Body of pancreas (tissue), 4 donors: ENCODE measurements at places on chromosomes 12 and 14. TPM values are rescaled to one million over a fixed set of nuclear protein-coding genes. Genes with fewer than 3 reads are reported as not detected.

- no peak for DNase-seq
Observed at GRCh38 chr12:121582583-121583333, 1.9 kb upstream of the KDM2B start.

DNA sequence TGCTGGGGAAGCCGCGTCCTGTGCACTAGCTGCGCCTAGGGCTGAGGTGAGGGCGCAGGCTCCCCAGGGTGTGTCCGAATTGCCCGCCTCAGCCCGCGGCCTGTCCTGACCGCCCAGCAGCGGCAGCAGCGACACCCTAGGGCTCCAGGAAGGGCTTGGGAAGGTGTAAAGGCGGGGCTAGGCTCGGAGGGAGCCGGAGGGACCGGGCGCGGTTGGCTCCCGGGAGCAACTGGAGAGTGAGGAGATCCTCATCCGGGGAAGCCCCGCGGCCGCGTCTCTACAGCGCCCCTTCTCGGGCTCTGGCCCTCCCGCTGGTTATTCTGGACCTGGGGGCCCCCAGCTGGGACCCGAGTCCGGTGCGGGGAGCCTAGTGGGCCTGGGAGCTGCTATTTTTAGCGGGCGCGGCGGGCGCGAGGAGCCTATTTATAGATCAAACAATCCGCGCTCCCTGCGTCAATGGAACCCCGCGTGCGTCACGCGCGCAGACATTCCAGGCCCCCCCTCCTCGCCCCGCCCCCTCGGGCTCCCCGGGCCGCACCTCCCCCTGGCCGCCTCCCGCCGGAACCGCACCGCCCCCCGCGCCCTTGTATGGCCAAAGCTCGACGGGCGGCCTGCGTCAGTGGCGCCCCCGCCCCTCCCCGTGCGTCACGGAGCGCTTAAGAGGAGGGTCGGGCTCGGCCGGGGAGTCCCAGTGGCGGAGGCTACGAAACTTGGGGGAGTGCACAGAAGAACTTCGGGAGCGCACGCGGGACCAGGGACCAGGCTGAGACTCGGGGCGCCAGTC, at the start of gene NR4A1:
NR4A1 (plus strand) TSS at position 685 of the 784 bp plus-strand sequence. CDS start 2,887 bp downstream, outside the sequence.
- DNase-seq = peak; percentile 97

The CPNE8 gene
- 9.6 TPM for total RNA-seq

The NXPH4 gene
- total RNA-seq = 4.6 TPM

The HEATR5A gene
- 24.1 TPM for total RNA-seq

The TESPA1 gene
- not detected for total RNA-seq

- DNase-seq = no peak
Observed at GRCh38 chr12:126663304-126664094, 1598.3 kb downstream of the AACS start.

DNA sequence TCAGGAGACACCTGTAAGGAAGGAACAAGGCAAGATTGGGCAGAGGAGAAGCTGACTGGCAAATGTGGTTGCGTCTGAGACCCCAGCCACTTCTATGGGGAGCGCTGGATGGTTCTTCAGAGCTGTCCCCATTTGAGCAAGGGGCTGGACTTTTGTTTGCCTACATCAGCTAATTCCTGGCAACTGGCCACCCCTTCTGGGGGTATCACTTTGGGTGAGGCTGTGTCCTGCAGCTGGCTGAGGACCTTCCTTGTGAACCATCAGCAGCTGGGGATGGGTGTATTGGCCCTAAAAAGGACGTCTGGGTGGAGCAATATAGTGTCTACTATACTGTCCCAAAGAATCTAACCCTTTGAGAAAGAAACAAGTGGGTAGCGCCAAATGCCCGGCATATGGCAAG, 23.6 kb downstream of the PPFIBP1 start:
- no peak for DNase-seq

- DNase-seq = no peak
Observed at GRCh38 chr12:66497008-66497897, 181.6 kb downstream of the GRIP1 start.

The KRT1 gene
- total RNA-seq = not detected

DNA sequence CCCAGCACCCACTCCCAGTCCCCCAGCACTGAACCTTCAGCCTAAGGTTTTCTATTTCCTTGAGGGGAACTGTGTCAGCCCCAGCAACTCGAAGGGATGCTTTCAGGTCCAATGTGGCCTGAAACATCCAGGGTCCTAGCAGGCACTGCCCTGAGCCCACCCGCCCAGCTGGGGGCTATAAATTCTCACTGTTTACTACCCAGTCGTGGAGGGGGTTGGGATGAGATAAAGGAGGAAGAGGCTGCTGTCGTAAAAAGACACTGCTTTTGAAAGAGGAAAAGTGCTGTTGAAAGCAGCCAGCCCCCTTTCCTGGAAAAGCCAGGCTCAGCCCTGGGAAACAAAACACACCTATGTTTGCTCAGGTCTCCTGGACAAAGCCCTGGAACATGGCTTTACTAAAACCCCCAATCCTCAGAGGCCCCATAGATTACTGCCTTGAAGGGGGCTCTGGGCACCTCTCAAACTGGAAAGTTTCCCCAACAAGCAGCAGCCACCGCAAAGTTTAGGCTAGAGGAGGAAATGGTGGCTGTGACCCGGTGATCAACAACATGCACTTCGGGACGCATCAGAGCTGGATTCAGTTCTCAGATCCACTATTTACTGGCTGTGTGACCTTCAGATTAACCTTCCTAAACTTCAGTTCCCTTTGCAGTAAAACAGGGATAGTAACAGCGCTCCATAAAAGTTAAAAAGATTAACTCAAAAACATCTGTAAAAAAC, 51.0 kb downstream of the ACTN1 start:
- DNase-seq = no peak

DNA sequence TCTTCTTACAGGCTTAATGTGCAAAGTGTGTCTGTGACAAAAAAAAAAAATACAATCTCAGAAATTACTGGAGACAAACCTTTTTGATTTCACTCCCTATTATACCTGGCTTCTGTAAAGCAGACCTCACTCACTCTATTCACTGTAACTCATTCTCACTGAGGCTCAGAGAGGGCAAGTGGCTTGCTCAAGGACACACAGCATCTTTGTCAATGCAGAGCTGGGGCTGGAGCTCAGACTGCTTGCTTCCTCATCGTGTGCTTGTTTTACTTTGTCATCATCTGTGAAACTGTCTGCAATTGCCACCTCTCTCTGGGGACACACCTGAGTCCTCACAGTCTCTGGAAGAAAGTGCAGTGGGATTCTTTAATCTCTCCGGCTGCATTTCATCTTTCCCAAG, 120.0 kb downstream of the PTPN11 start:
- DNase-seq = no peak

DNA sequence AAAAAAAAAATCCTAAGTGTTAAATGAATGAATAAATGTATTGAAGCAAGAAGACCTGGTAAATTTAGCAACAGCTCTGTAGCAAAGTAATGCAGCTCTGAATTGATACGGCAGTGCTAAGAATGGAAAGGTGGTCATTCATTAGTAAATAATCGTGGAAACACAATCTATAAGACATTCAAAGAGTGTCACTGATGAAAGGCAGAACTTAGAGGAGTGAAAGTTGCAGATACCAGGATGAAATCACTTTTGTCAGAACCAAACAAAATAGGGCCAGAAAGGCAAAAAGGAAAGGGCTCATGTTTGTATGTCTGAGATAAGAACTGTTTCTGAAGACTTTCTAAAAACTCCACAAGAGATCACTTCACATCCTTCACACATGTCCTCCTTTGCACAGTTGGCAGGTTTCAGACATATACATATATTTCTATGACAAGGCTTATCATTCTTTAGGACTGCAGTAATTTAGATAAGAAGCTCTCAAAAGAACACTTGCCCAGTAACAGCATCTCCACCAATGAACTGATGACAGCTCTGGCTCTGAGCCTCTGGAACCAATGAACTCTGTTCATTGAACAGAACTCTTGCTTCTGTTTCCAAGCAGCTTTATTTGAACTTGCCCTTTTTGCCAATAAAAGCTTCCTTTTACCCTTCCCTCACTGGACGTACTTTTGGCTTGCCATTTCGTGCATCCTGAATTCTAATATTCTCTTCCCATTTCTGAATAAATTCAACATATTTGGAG, 4.2 kb upstream of the LRR1 start:
- peak; percentile 54 for DNase-seq

DNA sequence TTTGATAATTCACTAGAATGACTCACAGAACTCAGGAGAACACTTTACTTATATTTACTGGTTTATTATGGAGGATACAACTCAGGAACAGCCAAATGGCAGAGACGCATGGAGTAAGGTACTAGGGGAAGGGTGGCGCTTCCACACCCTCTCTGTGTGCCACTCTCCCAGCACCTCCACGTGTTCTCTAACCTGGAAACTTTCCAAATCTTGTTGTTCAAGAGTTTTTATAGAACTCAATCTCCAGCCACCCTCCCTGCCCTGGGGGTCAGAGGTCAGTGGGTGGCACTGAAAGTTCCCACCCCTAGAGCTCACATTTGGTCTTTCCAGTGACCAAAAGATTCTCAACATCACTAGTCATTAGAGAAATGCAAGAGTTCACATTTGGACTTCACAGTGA, 13.2 kb downstream of the TRIM9 start:
- no peak for DNase-seq

The CLEC1B gene
- not detected for total RNA-seq

The ADAM21 gene
- total RNA-seq = not detected

DNA sequence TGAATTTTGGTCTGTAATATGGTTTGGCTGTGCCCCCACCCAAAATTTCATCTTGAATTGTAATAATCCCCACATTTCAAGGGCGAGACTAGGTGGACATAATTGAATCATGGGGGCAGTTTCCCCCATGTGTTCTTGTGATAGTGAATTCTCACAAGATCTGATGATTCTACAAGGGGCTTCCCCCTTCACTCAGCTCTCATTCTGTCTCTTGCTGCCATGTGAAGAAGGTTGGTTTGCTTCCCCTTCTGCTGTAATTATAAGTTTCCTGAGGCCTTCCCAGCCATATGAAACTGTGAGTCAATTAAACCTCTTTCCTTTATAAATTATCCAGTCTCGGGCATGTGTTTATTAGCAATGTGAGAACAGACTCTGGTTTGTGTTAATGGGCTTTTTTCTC, 5.9 kb downstream of the LRRC9 start:
- no peak for DNase-seq

The GRIP1 gene
- total RNA-seq = 17.8 TPM

GRCh38 chr12:12482959-12483358, 79.7 kb downstream of the DUSP16 start:
- DNase-seq = no peak

The KCNH3 gene
- total RNA-seq = 1.6 TPM

- DNase-seq = no peak
Observed at GRCh38 chr14:68576031-68576430, 216.8 kb downstream of the ZFP36L1 start.

The KLRG1 gene
- total RNA-seq = 0.99 TPM

DNA sequence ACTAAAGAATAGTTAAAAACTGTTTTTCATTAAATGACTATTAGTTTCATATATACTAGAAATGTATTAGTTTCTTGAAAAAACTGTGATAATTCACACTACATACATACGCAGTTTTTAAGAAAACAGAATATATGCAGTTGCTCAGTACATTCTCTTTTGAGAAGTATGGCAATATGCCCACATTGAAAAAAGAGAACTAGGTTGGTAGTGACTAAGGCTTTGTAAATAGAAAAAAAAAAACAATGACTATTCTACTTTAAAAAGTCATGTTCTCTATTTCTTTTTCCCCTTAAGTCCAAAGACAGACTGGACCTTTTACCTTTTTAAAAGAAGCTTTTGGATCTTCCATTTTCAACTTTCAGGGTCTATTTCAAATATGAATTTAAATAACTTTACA, 25.0 kb downstream of the SNX6 start:
- DNase-seq = no peak

- DNase-seq = peak; percentile 81
Observed at GRCh38 chr12:26153421-26154154, 28.8 kb upstream of the BHLHE41 start.

- no peak for DNase-seq
Observed at GRCh38 chr12:85531341-85531740, 251.3 kb downstream of the ALX1 start.

The ISCA2 gene
- 4.3 TPM for total RNA-seq

The P2RX2 gene
- 1.0 TPM for total RNA-seq

DNA sequence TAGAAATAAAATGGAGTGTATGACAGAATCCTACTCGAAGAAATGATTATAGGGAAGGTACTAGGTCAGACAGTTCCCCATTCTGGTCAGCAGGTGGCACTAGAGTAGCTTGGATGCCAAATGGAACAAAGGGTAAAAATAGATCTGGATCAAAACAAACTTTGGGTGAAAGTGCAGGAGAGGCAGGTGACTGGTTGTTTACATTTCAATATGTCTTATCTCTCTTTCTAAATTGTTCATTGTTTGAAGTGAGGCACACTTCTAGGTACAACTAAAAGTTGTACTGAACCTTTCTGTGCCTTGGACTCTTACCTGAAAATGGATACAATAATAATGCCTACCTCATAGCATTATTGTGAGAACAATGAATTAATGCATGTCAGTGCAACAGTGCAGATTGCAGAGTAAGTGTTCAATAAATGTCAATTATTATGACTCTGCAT, 62.0 kb upstream of the OSBPL8 start:
- peak; percentile 79 for DNase-seq

The TMPO gene
- 94.9 TPM for total RNA-seq

GRCh38 chr14:65959563-65960024, 526.6 kb upstream of the CCDC196 start:
- DNase-seq = no peak
